ENCODE measurements at places on chromosomes 12 and 14.

- DNase-seq: no peak
Observed at GRCh38 chr12:49121047-49121696, 10.0 kb downstream of the TUBA1B start.

GRCh38 chr12:58539295-58539694 is 381.0 kb downstream of the LRIG3 start:
- no peak for DNase-seq

DNA sequence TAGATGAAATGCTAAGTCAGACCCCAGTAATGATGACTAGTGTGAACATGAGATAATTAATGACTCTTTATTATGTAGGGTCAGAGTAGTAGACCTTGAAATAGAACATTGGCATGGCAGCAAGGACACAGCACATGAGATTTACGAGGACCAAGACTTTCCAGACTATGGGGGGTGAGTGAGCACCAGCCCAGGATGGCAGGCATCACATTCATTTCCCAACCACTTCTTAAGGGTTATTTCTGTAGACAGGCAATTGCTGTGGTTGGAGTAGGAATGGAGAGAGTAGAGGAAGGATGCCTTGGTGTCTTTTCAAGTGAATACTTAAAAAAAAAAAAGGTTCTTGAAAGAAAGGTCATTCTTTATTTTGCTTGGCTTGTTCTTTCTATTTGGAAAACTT is 189.4 kb upstream of the DYRK2 start:
- DNase-seq: no peak

DNA sequence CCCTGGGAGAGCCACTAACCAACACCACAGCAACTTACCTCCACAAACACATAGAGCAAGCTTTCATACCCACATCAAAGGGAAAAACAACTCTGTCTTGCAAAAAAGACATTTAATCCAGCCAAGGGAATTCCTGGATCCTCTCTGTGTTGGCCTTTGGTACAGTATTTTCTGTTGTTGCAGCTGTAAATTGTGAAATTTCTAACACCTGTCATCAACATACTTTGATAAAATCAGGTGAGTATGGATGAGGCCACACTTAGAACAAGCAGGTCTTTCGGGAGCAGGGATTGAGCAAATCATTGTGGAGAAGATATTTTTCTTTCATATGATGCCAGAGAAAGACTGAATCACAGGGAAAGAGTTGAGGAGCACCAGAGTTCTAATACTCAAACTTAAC is 89.3 kb downstream of the SPTSSA start:
- no peak for DNase-seq

DNA sequence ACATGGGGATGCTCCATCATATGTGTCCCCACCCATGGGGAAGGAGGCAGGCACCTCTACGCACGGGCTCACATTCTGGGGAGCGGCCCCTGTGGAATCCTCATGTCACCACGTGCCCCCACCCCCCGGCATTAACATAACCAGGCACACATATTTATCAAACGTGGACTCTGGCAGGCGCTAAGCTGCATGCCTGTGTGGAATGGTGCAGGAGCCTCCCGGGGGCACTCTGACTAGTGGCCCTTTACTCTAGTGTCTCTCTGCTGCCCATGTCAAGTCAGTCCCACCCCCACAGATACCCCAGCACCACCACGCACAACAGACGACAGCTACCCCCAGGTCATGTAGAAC is 66.1 kb downstream of the CCDC88C start:
- DNase-seq: no peak

DNA sequence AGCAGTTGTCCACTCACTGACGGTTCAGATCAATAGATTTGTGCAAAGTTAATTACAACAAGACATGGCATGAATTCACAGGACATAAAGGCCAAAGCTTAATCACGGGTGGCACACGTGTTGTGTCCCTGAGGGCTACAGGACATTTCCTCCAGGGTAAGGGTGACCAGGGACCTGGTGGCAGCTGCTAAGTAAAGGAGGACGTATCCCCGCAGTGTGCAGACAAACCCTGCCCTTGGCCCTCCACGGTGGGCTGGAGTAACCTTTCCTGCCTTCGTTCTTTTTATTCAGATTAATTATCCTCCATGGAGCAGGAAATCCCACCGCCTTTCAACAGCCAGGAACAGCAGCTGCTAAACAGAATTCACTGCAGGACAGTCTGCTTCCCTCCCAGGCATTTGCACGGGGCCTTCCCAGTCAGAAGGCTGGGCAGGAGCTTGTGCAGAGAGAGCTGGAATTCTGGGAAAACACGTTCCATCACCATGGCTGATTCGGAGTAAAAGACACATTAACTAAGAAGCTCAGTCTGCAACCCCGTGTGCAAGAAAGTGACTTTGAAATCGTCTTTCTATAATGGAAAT is 289.9 kb upstream of the SFSWAP start:
- no peak for DNase-seq

DNA sequence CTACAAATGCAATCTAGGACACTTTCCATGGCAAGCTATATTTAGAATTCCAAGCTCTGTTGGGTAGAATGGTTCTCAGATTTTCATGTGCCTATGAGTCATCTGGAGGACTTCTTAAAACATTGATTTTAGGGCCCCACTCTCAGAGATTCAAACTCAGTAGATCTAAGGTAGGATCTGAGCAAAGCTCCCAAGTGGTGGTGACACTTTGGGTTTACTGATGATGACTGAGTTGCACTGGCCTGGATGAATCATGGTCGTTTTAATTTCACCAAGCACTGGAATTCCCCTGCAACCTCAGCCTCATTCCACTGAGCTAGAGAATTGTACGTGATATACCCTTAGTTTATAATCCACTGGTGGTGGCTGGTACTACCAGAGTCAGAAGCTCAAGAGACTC is 86.5 kb downstream of the PPM1H start:
- no peak for DNase-seq

DNA sequence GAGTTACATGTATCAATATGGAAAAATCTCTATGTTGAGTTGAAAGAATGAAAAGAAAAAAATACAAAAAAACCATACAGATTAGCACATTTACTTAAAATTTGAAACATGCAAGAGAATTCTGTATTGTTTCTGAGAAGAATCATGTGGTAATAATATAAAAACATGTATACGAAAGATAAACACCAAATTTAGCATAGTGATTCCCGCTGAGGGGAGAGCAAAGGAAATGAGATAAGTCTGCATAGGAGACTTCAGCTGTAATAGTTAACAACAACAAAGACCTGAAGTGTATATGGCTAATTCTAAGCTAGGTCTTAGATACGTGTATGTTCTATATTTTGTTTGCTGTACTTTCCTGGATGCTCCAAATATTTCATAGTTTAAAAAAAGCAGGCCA is 46.5 kb downstream of the FNTB start:
- DNase-seq: no peak

- DNase-seq: no peak
Observed at GRCh38 chr12:76024102-76024781, 7.3 kb downstream of the PHLDA1 start.

- peak; percentile 35 for DNase-seq
Observed at GRCh38 chr14:61253064-61253738, 27.9 kb downstream of the TMEM30B start.

GRCh38 chr12:1633459-1633858 is 4.4 kb downstream of the WNT5B start:
- DNase-seq: no peak

GRCh38 chr14:68393259-68393658 is 399.6 kb downstream of the ZFP36L1 start:
- DNase-seq: no peak

Measured in GDM1 (cell line).